ENCODE measurements at places on chromosomes 11 and 22. TPM values are rescaled to one million over a fixed set of nuclear protein-coding genes. Genes with fewer than 3 reads are reported as not detected.

- no peaks in the 10 kb centered on the region for H3K27me3 ChIP-seq
- H3K36me3 ChIP-seq = peaks cover 11% of the 10 kb centered on the region
- DNase-seq = no peak
- peaks cover 20% of the 10 kb centered on the region for H3K4me1 ChIP-seq
- no peak overlapping the region for H3K27ac ChIP-seq
Measured at GRCh38 chr11:62682518-62682917, 3.6 kb upstream of the UBXN1 start.

DNA sequence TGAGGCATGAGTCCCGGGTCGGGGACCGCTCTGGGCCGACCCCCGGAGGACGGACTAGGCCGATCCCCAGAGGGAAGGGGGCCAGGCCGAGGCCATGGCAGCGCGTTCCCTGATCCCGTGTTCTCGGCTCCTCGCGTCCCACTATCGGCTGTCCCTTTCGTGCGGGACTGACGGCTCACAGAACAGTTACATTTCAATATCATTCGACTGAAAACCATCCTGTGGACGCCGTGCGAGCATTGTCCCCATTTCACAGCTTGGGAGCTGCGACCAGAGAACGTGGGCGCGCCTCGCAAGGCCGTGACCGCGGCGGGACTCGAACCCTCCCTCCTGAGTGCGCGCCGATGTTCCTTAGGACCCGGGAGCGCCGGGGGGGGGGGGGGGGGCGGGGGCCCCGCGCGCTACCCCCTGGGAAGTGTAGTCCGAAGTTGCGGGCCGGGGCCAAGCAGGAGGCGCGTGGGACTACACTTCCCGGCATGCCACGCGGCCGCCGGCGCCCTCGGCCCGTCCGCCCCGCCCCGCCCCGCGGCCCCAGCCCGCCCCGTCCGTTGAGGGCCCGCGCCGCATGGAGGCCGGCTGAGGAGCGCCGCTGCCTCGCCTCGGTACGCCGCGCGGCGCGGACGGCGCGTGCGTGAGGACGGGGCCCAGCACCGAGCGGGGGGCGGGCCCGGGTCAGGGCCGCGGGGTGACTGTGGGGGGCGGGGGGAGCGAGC is at the start of gene TRABD:
Gene TRABD, plus strand, starts transcription at position 539 of the 713 bp plus-strand sequence. CDS start 7,148 bp downstream, outside the sequence.
- peaks cover 15% of the 10 kb centered on the region for H3K36me3 ChIP-seq
- H3K27me3 ChIP-seq = no peaks in the 10 kb centered on the region
- peaks cover 37% of the 10 kb centered on the region for H3K4me1 ChIP-seq
- H3K27ac ChIP-seq = no peak within 1 kb of the TSS
- peak; percentile 70 for DNase-seq
- H3K4me3 ChIP-seq = peak within 1 kb of the TSS; percentile 75

GRCh38 chr22:42500836-42501179 is 18.8 kb downstream of the RRP7A start:
- peaks cover 4% of the 10 kb centered on the region for H3K27me3 ChIP-seq
- H3K36me3 ChIP-seq = no peaks in the 10 kb centered on the region
- H3K27ac ChIP-seq = no peak overlapping the region

- peak overlapping the region; percentile 35 for H3K27ac ChIP-seq
- H3K36me3 ChIP-seq = no peaks in the 10 kb centered on the region
- no peaks in the 10 kb centered on the region for H3K27me3 ChIP-seq
- H3K4me1 ChIP-seq = peaks cover 34% of the 10 kb centered on the region
- no peak for DNase-seq
- no peak overlapping the region for H3K4me3 ChIP-seq
Measured at GRCh38 chr22:19665784-19666672, 48.3 kb upstream of the SEPTIN5 start.

DNA sequence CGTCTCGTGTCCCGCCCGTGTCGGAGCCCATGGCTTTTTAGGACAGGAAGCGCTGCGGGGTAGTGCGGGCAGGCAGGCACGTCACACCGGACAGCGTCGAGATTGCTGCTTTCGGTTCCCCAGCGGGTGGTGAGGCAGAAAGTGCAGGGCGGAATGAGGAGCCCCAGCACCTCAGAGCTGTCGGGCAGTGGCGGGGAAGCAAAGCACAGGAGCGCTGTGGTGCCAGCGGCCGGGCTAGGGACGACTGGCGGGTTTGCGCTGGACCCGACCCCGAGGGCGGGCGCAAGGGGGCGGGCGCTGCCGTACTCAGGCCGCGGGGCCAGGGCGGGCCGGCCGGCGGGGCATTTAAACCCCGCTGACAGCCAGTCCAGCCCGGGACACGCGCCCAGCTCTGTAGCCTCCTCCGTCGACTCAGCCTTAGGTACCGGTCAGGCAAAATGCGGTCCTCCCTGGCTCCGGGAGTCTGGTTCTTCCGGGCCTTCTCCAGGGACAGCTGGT is at the start of gene SLC37A2:
Gene SLC37A2, plus strand, starts transcription at position 375 of the 498 bp plus-strand sequence. Its CDS starts 63 bp downstream, at position 438.
- H3K36me3 ChIP-seq = no peaks in the 10 kb centered on the region
- H3K27ac ChIP-seq = no peak within 1 kb of the TSS
- peak within 1 kb of the TSS; percentile 42 for H3K4me3 ChIP-seq
- H3K4me1 ChIP-seq = peaks cover 5% of the 10 kb centered on the region

- no peak for DNase-seq
- H3K27ac ChIP-seq = no peak overlapping the region
- H3K4me1 ChIP-seq = peaks cover 11% of the 10 kb centered on the region
- H3K4me3 ChIP-seq = no peak overlapping the region
- no peaks in the 10 kb centered on the region for H3K27me3 ChIP-seq
Measured at GRCh38 chr22:38193580-38193979, 8.2 kb upstream of the MAFF start.

DNA sequence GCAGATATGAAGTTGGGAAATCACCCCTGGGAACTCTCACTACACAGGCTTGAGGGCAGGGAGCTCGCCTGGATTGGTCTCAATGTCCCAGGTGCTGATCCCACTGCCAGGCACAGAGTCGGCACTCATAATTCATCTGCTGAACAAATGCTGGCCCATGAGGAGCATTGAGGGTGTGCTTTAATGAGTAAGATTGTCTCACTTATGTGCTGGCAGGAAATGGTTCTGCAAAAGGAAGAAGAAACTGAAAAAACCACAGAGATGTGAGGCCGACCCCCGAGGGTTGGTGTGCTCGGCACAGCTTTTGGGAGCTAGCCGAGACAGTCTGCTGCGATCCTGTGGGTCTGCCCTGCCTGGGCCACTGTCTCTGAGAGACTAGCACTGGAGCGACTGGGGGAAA is 9.4 kb downstream of the PLAAT2 start:
- no peaks in the 10 kb centered on the region for H3K4me1 ChIP-seq
- no peaks in the 10 kb centered on the region for H3K27me3 ChIP-seq
- no peak overlapping the region for H3K4me3 ChIP-seq
- no peak overlapping the region for H3K27ac ChIP-seq
- no peaks in the 10 kb centered on the region for H3K36me3 ChIP-seq
- peak; percentile 35 for DNase-seq

DNA sequence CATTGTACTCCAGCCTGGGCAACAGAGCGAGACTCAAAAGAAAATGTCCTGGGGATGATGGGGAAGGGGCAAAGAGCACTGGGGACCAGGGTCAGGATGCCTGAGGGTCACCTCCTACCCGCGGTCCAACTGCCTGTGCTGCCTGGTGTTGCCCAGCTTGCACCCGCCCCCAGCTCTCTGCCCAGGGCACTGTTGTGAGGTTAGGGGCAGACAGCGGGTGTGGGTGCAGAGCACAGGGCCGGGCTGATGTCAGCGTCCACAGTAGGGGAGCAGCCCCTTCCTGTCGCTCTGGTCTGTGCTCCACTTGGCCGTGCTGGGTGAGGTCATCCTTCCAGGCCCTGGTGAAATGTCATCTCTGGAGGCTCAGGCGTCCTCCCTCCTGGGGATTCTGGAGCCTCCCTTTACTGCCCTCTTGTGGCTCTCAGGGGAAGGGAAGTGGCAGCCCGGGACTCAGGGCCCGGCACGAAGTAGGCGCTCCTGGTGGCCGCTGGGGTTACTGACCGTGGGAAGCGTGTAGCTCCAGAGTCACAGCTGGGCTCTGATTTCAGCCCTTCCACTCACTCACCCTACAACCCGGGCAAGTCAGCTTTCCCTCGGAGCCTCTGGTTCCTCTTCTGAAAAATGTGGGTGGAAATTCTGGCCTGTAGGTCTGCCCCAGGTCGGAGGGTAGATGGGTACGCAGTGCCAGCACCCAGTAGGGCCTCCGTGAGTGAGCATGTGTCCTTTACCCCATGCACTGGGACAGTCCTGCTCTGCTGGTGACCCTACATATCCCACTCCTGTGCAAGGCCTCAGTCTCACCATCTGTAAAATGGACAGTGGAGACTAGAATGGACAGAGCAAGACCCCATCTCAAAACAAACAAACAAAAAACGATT is 17.3 kb upstream of the PRR5 start:
- no peaks in the 10 kb centered on the region for H3K27me3 ChIP-seq
- H3K4me1 ChIP-seq = peaks cover 26% of the 10 kb centered on the region
- peak overlapping the region; percentile 10 for H3K27ac ChIP-seq
- no peak overlapping the region for H3K4me3 ChIP-seq

Gene APOA1
- total RNA-seq = not detected

Gene LGR4
- 16.5 TPM for total RNA-seq

DNA sequence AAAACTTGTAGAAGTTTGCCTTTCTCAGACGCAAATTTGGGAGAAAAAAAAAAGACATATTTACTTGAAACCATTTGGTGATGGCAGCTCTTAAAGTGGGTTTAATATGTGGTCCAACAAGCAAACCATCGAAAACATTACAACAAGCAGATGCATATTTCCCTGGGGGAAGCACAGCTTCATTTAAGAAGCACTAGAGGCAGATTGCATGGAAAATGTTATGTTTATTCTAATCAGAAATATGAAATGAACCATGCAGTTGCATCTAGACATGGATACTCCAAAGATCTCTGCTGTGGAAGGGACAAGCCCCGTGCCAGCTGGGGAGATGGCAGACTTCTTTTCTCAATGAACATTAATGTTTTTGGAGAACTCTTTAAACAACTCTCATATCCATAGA is 57.4 kb upstream of the PARVA start:
- H3K4me1 ChIP-seq = peaks cover 22% of the 10 kb centered on the region
- DNase-seq = no peak
- H3K27me3 ChIP-seq = no peaks in the 10 kb centered on the region
- no peak overlapping the region for H3K27ac ChIP-seq
- H3K4me3 ChIP-seq = no peak overlapping the region

Gene IL10RA
- total RNA-seq = not detected

Gene TRPC6
- total RNA-seq = 0.34 TPM

Gene HMOX1
- 6.9 TPM for total RNA-seq

Gene HEPN1
- not detected for total RNA-seq

GRCh38 chr11:10900681-10901415 is 43.0 kb upstream of the ZBED5 start:
- no peak for DNase-seq
- no peaks in the 10 kb centered on the region for H3K27me3 ChIP-seq
- H3K36me3 ChIP-seq = no peaks in the 10 kb centered on the region
- H3K4me1 ChIP-seq = peaks cover 36% of the 10 kb centered on the region
- H3K27ac ChIP-seq = peak overlapping the region; percentile 90
- H3K4me3 ChIP-seq = no peak overlapping the region

DNA sequence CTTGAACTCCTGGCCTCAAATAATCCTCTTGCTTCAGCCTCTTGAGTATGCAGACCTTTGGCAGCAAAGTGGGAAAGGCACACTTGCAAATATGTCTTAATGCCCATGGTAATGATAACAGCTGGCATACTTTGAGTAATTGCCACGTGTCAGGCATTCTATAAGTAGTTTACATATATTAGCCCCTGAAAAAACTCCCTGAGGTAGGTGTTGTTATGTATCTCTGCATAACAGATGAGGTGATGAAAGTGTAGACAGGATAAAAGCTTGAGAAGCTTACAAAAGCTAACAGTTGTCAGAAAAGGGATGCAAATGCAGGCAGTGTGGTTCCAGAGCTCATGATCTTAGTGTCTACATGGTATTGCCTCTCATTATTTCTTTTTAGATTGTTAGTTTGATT is 291.1 kb upstream of the C11orf87 start:
- no peaks in the 10 kb centered on the region for H3K4me1 ChIP-seq
- H3K36me3 ChIP-seq = no peaks in the 10 kb centered on the region
- DNase-seq = no peak
- no peak overlapping the region for H3K4me3 ChIP-seq
- H3K27me3 ChIP-seq = no peaks in the 10 kb centered on the region

DNA sequence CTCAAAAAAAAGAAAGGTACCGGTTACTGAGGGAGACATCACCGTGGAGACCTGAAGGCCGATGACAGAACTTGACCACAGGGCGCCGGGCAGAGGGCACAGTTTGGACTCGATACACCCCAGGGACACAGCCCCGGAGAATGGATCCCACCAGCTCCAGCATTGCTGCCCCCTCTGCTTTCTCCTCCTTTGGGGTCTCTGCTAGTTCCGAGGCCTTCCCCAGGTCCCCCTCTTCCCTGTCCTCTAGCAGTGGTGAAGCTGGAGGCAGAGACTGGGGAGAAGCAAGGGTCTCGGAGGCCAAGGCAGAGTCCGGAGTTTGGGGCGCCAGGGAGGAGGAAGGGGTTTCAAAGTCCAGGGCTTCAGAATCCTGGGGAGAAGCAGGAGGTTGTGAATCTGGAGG is 4.8 kb upstream of the EEF1G start:
- DNase-seq = no peak
- no peak overlapping the region for H3K4me3 ChIP-seq
- no peaks in the 10 kb centered on the region for H3K27me3 ChIP-seq
- peaks cover 14% of the 10 kb centered on the region for H3K4me1 ChIP-seq
- no peak overlapping the region for H3K27ac ChIP-seq

GRCh38 chr11:692824-693414 is 2.1 kb downstream of the DEAF1 start:
- H3K36me3 ChIP-seq = no peaks in the 10 kb centered on the region
- no peak overlapping the region for H3K4me3 ChIP-seq
- no peak overlapping the region for H3K27ac ChIP-seq
- no peaks in the 10 kb centered on the region for H3K27me3 ChIP-seq

DNA sequence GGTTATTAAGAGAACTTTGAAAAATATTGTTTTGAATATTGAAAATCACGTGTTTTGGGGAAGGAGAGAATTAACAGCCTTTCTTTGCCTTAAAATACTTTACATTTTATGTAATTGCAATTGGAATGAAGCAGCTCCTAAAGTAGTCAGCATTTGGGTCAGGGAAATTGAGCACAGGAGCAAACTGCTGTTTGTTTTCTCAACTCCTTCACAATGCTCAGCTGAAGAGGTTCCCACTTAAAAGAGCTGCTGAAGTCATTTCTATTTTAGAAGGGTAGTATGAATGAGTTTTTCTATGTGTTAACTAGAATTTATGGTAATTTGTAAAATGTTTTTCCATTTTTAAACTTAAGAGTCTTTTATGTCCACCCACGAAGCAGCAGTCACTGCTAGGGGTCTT is 8.1 kb upstream of the UCP2 start:
- no peaks in the 10 kb centered on the region for H3K4me1 ChIP-seq
- no peak overlapping the region for H3K4me3 ChIP-seq
- H3K36me3 ChIP-seq = no peaks in the 10 kb centered on the region
- H3K27ac ChIP-seq = no peak overlapping the region
- no peaks in the 10 kb centered on the region for H3K27me3 ChIP-seq
